Left kidney (tissue), 8 donors: ENCODE measurements at places on chromosomes 3 and 15.

GRCh38 chr3:84943379-84943778 is 15.4 kb upstream of the CADM2 start:
- no peak for DNase-seq

DNA sequence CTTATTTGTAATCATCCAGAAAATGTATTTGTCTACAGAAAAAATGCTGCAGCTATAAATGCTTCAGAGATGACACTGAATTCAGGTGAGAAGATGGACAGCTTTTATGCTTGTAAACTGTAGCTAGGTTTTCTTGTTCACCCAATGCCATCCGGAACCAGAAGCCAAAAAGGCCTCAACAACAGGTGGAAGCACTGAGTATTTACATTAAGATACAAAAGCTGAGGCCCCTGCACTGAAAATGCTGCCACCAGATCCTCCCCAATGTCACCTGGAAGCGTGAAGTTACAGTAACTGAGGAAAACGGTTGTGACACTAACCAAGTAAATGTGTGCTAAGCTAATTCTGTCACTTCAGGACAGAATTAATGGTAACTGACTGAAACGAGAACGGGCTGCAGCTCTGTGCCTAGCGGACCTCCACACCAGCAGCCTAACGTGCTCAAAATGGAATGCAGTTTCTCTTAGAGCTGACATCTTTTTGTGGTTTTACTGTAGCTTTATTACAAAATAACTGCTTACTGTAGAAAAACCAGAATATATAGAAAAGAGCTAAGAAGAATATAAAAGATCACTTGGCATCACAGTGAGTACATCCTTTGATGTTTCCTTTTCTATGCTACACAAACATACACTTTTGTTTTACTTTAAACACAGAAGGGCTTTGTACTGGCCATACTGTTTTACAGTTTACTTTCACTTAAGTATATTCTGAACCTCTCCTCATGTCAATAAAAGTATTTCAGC is 7.6 kb downstream of the CHSY1 start:
- DNase-seq, result no peak

- peak; percentile 56 for DNase-seq
Observed at GRCh38 chr3:173584838-173585831, 187.6 kb downstream of the NLGN1 start.

- no peak for DNase-seq
Observed at GRCh38 chr15:74422652-74423430, 10.9 kb downstream of the SEMA7A start.

GRCh38 chr3:184635126-184635525 is 73.5 kb downstream of the EPHB3 start:
- no peak for DNase-seq

GRCh38 chr3:144200466-144200865 is 228.8 kb downstream of the DIPK2A start:
- DNase-seq, result no peak

DNA sequence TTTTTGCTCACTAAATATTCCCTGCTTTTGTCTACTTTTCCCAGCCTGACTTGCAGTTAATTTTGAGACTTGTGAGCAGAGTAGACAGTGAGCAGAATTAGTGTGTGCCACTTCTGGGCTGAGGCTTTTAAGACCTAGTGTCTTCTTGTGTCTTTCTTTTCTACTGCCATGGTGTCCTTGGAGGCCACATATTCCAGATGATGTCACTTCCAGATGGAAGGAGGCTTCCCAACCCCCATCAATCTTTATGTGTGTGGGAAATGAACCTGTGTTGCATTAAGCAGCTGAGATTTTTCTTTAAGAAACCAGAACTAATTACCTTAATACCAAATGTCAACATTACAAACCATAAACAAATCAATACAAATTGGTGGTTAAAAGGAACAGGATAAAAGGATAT is 774.7 kb upstream of the ROBO1 start:
- DNase-seq, result no peak

DNA sequence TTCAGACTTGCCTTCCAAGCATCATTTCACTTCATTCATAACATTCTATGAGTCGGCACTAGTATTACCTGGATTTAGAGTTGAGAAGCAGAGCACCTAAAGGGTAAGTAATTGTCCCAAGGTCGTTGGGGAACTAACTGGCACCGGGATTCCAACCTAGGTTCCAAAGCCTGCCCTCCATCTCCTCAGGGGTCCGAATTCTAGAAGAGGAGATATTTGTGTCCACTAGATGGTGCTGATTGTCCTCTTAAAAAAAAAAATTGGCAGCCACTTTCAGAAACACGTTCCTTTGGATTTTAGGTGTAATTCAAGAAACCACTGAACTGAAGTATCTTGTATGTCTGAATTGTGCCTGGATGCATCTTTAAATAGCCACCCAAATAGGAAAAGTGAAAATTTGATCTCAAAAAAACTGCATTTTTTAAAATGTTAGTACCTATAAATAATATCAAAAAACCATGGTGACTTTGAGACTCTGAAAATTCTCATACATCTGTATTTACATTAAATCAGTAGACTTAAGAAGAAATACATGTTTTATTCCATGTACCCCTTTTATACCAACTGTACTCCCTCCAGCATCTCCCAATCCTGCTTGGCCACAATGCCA is 3.9 kb upstream of the FSIP1 start:
- peak; percentile 72 for DNase-seq

GRCh38 chr3:42277676-42278075 is 11.7 kb upstream of the CCK start:
- no peak for DNase-seq

- peak; percentile 47 for DNase-seq
Observed at GRCh38 chr3:8239718-8240695, 261.6 kb upstream of the LMCD1 start.

- no peak for DNase-seq
Observed at GRCh38 chr3:134338201-134338512, 36.1 kb downstream of the AMOTL2 start.

DNA sequence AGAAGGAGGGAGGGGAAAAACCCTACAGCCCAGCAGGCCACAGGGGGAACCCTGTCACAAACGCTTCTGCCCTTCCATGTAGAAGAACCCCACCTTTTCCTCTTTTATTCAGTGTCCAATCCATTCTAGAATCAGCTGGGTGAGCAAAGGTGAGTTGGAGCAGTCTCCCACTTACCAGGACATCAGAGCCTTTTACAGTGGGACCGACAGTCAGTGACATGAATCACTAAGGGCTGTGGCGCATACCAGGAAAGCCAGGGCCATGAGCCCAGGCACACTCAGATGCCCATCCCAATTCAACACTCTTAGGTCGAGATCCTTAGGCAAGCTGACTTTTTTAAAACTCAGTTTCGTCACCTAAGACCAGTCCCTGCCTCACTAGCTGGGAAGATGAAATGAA is 146.1 kb downstream of the AQP9 start:
- no peak for DNase-seq

DNA sequence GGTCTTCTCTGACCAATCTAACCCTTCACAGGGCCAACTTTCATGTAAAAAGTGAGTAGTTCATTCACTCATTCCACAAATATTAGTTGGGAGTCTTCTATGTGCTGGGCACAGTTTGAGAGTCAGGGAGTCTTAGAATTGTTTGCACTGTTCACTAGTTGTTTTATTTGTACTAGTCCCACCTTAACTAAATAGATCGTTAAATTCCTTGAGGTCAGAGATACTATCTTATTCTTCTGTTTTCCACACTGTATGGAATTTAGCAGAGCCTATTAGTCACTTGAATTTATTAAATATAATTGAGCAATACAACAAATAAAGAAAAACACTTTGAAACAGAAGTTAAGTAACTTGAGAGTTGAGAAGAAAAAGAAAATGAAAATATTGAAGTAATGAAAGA is 40.8 kb upstream of the SPTSSB start:
- DNase-seq, result no peak
